Suprapubic skin (tissue), 4 donors: ENCODE measurements at places on chromosomes 7 and 10.

DNA sequence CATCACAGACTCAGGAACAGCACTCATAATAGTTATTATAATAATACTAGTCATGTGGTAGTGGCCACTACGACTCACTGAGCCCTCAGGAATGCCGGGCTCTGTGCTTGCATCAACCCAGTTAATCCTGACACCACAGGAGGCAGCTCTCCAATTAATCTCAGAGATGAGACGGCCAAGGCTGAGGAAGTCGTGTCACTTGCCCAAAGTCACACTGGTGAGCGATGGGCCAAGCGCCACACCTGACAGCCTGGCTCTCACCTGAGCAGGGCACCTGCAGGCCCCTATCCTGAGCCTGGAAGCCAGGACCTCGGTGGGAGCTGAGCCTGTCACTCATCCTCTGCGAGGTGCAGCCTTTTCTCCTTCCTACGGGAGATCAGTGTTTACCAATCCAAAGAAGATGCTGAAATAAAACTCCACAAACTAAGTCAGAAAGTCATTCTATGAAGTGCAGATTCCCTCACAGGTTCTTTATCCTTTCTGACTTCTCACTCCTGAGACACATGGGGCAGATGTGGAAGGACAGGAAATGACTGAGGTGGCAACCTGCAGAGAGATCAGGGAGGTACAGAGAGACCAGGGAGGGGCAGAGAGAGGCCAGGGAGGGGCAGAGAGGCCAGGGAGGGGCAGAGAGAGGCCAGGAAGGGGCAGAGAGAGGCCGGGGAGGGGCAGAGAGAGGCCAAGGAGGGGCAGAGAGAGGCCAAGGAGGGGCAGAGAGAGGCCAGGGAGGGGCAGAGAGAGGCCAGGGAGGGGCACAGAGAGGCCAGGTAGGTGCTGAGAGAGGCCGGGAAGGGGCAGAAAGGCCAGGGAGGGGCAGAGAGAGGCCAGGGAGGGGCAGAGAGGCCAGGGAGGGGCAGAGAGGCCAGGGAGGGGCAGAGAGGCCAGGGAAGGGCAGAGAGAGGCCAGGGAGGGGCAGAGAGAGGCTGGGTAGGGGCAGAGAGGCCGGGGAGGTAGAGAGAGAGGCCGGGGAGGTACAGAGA, 38.5 kb downstream of the VIPR2 start:
- H3K36me3 ChIP-seq: no peaks in the 10 kb centered on the region
- DNase-seq: peak; percentile 61
- peaks cover 27% of the 10 kb centered on the region for H3K27me3 ChIP-seq
- H3K4me3 ChIP-seq: no peak overlapping the region
- H3K27ac ChIP-seq: no peak overlapping the region

GRCh38 chr7:1248916-1249581, 16.4 kb downstream of the UNCX start:
- H3K27me3 ChIP-seq: peaks cover 100% of the 10 kb centered on the region
- DNase-seq: no peak
- no peaks in the 10 kb centered on the region for H3K36me3 ChIP-seq
- H3K4me3 ChIP-seq: no peak overlapping the region
- no peak overlapping the region for H3K27ac ChIP-seq

DNA sequence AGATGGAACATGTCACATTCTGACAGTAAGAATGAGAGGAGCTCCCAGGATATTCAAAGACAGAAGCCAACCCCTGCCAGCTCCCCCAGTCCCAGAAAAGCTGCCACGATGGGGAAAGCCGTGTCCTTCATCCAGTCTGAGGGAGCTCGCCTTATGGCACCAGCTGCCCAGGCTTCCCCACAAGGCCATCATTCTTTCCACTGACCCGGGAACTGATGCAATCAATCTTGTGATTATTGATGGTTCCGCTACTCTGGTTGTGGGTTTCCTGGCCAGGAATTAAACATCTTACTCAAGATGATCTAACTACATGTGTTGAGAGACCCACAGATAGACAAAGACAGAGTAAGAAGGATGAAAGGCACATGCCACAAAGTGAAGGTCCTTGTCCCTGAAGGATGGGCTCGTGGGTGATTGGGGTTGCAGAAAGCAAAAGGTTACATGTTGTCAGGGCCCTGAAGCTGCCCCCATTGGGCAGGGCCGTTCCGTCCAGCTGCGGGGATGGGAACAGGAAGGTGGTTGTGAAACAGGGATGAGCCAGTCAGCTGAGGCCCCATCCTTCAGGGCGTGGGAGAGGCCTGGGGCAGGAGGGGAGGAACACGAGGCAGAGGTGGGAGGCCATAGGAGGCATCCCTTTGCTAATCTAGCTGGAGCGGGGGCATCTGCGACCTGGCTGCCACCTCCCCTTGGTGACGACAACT, 127.6 kb downstream of the OAT start:
- no peaks in the 10 kb centered on the region for H3K27me3 ChIP-seq
- DNase-seq: peak; percentile 76
- H3K27ac ChIP-seq: no peak overlapping the region
- H3K4me3 ChIP-seq: no peak overlapping the region
- peaks cover 16% of the 10 kb centered on the region for H3K4me1 ChIP-seq

DNA sequence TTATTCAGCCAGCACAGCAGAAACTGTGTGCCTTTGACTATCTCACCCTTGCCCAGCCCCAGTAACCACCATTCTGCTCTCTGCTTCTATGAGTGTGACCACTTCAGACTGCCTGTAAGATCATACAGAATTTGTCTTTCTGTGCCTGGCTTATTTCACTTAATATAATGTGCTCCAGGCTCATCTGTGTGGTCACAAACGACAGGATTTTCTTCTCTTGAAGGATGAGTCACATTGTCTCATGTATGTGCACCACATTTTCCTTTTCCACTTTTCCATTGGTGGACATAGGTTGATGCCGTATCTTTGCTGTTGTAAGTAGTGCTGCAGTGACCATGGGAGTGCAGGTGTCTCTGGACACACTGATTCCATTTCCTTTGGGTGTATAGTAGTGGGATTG, 122.5 kb upstream of the LANCL2 start:
- peaks cover 2% of the 10 kb centered on the region for H3K27me3 ChIP-seq
- H3K27ac ChIP-seq: no peak overlapping the region
- H3K4me3 ChIP-seq: no peak overlapping the region
- H3K4me1 ChIP-seq: peaks cover 15% of the 10 kb centered on the region
- H3K36me3 ChIP-seq: no peaks in the 10 kb centered on the region
- DNase-seq: no peak

DNA sequence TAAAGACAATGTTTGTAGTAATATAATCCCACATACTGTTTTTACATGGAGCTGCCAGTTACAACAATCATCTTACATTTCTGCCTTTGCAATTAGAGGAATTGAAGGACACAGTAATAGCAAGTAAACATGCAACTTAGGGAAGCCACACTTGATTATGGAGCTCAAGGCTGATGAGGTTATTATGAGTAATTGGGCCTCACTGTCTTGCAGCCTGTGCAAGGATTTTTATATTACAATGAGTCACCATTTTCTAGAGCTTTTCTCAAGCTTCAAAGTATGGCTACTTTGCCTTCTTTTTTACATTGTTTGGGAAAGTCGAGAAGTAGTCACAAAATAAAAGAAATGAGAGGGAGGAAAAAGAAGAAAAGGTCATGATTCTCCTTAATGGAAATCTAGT, 226.4 kb downstream of the KIAA1217 start:
- H3K36me3 ChIP-seq: peaks cover 14% of the 10 kb centered on the region
- no peaks in the 10 kb centered on the region for H3K4me1 ChIP-seq
- no peaks in the 10 kb centered on the region for H3K27me3 ChIP-seq
- DNase-seq: no peak
- no peak overlapping the region for H3K27ac ChIP-seq

DNA sequence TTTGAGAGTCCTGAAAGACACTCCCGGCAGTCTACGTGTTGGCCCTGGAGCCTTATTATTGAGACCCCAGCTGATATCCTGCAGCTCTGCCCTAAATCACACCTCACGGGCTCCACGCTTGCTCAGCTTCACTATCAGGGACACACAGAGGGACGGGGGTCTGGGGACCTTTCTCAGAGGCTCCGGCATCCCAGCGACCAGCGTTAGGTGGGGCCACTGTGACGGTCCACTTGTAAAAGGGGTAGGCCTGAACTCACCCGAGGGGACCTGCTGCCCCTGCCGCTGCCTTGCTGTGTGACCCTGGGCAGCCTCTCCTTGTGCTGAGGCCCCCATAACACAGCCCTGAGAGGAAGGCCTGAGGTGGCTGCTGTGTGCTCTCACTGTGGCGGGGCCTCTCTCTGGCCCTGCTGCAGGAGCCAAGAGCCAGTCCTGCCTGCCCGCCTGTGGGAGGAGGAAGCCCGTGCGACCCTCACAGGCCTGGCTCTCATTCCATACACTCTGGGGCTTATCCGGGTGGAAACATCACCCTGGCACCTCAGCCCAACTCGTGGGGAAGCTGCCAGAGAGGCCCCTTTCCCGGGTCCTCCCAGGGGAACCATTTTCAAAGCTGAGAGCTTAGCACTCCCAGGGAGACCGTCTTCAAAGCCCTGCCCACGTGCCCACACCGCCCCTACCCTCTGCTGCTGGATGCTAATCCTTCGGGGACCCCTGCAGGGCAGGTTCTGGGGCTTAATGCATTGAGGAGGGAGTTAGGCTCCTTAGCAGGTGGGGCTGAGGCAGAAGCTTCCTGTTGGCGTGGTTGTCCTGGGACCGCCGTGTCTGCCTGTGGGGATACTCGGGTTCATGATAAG, 21.7 kb downstream of the AQP1 start:
- H3K4me3 ChIP-seq: no peak overlapping the region
- H3K36me3 ChIP-seq: no peaks in the 10 kb centered on the region
- H3K27ac ChIP-seq: no peak overlapping the region
- DNase-seq: no peak

- H3K36me3 ChIP-seq: peaks cover 8% of the 10 kb centered on the region
- H3K27me3 ChIP-seq: no peaks in the 10 kb centered on the region
- H3K4me1 ChIP-seq: peaks cover 4% of the 10 kb centered on the region
Observed at GRCh38 chr7:43701500-43701854, 27.8 kb downstream of the COA1 start.

DNA sequence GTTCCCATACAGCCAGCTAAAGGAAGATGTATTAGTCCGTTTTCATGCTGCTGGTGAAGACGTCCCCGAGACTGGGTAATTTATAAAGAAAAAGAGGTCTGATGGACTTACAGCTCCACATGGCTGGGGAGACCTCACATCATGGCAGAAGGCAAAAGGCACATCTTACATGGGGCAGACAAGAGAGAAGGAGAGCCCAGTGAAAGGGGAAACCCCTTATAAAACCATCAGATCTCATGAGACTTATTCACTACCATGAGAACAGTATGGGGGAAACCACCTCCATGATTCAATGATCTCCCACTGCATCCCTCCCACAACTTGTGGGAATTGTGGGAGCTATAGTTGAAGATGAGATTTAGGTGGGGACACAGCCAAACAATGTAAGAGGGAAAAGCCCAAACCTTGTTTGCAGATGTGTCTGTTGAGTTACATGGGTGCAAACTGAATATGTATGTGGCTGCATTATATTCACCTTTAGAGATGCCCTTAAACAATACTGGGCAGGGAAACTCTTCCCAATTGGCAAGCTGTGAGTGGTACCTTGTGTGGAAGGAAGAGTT, 13.1 kb upstream of the BRAF start:
- no peaks in the 10 kb centered on the region for H3K36me3 ChIP-seq
- DNase-seq: no peak
- no peak overlapping the region for H3K4me3 ChIP-seq
- H3K4me1 ChIP-seq: no peaks in the 10 kb centered on the region
